ENCODE measurements at places on chromosomes 11 and 22.

DNA sequence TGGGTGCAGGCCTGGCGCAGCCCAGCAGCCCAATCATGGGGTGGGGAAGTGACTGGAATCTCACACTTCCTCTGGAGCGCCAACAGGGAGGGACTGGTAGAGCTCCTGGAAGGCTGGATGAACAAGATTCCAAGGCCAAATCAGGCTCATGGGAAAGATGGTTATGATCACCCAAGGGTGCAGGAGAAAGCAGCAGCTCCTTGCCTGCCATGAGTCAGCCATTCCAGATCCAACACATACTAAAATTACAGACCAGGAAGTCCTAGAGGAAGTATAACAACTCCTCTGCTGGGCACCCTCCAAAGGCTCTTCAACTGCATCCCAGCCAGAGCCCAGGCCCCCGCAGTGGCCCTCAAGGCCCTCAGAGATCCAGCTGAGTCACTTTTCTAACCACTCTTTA, 427.3 kb downstream of the TENM4 start:
- no peak for DNase-seq

DNA sequence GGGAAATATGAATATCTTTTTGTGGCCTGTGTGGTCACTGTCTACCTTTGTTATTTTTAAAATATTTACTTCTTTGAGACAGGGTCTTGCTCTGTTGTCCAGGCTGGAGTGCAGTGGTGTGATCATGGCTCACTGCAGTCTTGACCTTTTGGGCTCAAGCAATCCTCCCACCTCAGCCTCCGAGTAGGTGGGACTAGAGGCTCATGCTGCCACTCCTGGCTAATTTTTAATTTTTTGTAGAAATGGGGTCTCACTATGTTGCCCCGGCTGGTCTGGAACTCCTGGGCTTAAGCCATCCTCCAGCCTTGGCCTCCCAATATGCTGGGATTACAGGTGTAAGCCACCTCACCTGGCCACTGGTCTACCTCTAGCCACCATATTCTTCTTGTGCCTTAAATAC, 3.5 kb upstream of the EIF3D start:
- DNase-seq, result no peak

- no peak for DNase-seq
Measured at GRCh38 chr11:117766026-117766425, 31.0 kb downstream of the DSCAML1 start.

- no peak for DNase-seq
Measured at GRCh38 chr11:61948505-61948904, 1.6 kb upstream of the BEST1 start.

GRCh38 chr11:76577226-76577920, 93.2 kb downstream of the LRRC32 start:
- DNase-seq, result no peak

GRCh38 chr11:73271936-73272679, at the start of gene P2RY6:
Gene P2RY6, plus strand, starts transcription at chr11:73272338. Its CDS starts 24,181 bp downstream, at chr11:73296519.
- no peak for DNase-seq

- no peak for DNase-seq
Measured at GRCh38 chr22:41564563-41564962, 3.8 kb downstream of the CSDC2 start.

- DNase-seq, result no peak
Measured at GRCh38 chr11:126348806-126349582, 6.5 kb upstream of the ST3GAL4 start.

DNA sequence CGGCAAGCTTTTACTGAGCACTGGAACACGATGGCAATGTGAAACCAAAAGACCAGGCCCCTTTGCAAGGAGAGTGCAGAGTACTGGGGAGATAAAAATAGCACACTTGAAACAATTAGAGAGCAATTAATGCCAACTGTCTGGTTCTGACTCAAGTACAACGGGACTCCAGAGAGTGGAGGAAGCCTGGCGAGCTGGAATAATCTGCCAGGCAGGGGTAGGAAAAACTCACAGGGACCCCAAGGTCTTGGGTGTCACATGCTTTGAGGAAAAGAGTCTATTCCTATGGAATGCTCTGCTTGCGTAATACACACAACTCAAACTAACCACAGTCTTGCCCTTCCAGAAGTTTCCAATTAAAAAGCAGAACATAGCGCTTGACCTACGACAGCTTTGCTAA, 113.0 kb upstream of the CLMP start:
- DNase-seq, result no peak

DNA sequence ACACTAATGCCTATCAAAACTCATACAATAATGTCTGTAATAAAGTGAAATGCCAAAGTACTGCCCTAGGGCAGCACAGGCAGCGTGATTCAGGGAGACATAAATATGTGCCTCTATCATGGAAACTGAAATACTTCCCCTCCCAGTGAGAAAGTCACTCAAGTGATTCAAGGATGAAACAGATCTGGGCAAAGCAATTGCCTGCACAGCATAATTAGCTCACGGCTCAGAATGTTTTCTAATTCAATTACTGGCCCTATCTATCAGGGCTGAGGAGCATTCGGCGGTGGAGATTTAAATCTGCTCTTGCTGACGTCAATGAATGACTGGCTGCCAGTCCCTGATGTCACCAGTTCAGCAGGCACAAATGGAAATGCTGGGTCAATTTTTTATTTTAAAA, 27.7 kb upstream of the PPP2R1B start:
- DNase-seq, result no peak

DNA sequence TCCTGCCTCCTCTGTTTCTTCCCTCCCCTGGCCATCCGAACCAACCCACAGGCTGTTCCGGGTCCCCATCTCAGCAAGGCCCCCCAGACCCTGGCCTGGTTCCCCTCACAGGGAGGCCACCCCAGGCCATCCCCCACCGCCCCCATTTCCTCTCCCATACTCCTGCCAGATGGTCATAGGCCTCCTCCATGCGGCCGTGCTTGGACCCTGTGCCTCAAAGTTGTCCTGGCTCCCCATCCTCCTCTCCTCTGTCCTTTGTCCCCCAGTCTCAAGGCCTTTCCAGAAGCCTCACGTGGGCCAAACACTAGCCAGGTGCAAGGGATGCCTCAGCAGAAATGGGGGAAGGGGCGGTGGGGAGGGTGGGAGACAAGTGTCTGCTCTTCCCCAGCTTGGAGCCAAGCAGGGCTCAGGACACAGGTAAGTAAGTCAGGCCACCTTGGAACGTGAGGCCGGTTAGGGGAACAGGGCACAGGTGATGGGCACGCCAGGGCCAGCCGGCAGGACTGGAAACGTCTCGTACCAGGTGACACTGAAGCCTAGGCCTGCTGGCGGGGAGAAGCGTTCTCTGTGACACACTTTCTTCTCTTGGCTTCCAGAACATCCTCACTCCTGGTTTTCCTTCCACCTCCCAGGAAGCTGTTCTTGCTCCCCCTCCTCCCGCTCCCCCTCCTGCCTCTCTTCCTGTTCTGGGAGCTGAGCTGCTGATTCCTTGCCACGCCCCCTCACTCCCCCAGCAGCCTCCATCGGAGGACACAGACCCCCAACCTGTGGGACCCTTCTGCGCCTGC, 31.5 kb upstream of the SLC22A12 start:
- DNase-seq, result no peak

DNA sequence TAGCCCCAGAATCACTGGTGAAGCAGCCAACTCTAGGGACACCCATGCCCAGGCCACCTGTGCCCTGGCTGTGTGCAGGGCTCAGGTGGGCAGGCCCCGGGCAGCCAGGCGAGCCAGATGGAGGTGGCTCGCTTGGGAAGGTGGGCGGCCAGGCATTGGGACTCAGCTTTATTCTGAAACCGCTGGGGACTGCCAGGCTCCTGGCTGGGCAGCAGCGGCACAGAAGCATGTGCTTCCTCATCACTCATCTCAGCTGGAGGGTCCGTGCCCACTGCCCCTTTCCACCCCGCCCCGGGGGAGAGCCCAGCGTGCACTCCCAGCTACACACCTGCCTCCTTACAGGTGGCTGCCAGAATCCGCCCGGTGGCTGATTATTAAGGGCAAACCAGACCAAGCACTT, 27.1 kb upstream of the SLC22A12 start:
- no peak for DNase-seq

GRCh38 chr11:114964676-114965214, 286.4 kb downstream of the NXPE2 start:
- no peak for DNase-seq

DNA sequence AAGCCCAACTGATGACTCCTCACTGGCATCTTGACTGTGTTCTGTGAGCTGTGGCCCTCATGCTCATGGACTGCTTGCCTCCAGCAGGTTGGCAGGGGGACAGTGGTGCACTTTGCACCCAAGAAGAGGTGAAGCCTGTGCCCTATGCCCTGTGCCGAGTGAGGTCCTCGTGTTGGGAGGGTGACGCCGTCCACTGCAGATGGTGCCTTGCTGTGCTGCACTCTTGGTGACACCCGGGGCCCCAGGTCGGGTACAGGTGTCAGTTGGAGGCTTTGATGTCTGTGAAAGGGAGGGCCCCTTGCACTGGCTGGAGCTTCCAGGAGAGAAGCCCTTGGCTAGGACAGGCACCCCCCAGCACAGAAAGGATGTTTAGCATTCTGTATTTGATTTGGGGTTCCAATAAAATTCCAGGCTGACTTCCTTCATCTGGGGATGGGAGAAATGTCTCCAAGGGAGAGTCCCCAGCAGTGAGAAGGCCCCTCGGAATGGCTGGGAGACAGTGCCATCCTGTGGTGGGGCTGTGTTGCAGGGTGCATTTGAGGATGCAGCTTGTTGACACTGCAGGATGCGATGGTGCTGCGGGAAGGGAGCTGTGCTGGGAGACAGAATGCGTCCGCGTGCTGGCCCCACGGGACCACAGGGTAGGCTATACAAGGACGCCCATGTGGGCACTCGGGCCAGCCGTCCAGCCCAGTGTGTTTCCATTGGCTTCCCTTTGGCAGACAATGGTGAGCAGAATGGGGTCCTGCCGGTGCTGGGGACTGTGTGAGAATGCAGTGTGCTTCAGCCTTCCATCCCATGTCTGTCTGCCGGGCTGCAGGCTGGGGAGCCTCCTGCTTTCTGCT, 2.5 kb upstream of the ZDHHC8 start:
- DNase-seq, result peak; percentile 27

DNA sequence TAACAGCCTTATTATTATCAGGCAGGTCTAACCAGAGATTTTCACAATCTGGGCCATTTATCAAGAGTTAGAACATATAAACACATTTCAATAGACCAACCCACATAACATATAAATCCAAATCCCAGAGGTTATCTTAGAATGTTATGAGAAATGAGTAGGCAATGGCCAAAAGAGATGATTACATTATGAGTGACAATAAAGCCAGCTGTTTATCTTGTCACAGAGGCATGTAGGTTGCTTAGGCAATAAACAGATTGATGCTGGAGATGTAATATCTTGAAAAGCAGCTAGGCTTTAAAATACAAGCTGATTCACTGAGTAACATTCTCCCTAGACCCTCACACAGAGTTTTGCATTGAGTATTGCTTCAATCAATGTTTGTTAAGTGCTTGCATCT, 148.5 kb upstream of the SESN3 start:
- DNase-seq, result no peak

DNA sequence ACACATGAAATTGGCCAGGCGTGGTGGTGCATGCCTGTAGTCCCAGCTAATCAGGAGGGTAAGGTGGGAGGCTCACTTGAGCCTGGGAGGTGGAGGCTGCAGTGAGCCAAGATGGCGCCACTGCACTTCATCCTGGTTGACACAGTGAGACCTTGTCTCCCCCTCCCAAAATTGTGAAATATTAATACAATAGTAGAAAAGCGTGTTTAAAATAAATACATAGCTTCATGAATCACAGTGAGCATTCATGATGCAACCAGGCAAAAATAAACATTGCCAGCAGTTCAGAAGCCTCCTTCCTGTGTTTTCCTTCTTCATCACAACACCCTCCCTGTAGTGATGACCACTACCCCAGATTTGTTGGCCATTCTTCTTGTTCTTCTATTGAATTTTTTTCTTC, 4.3 kb upstream of the TEAD1 start:
- no peak for DNase-seq

DNA sequence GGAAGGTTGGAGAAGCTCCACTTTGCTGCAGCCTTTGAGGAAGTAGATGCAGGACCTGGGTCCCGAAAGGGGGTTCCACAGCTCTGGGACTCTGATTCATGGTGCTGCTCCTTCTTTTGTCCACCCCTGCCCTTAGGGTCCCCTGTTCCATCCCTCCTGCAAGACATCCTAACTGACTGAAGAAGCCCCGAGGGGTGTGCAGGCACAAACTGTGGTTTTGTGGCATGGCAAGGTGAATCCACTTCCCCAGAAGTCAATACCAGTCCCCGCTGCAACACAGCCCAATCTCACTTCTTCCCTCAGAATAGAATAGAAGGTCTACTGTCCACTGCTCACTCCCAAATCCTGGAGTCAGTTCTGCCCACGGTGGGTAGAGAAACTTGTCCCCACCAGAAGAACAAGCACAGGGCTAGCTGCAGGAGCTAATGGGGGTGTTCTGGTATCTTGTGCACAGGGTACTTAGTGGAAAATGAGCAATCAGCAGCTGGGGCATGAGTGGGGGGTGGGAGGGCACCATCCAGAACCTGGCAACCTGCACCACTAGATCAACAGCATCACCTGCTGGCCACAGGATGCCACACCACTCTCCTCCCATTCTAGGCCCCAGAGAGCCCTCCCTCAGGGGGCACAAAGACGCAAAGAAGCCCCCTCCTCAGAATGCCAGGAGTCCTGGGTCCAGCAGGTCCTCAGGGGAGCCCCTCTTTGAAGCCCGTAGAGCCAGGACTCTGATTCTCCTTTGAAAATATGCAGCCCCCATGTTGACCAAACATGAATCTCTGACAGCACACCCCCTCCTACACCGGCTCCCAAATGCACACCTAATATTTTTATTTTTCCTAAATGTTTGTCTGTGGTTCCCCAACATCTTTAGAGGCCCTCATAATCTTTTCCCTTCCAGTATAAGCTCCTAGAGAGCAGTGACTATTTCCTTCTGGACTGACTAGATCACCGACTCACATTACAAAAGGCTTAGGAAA, 14.1 kb downstream of the SPATA19 start:
- no peak for DNase-seq

DNA sequence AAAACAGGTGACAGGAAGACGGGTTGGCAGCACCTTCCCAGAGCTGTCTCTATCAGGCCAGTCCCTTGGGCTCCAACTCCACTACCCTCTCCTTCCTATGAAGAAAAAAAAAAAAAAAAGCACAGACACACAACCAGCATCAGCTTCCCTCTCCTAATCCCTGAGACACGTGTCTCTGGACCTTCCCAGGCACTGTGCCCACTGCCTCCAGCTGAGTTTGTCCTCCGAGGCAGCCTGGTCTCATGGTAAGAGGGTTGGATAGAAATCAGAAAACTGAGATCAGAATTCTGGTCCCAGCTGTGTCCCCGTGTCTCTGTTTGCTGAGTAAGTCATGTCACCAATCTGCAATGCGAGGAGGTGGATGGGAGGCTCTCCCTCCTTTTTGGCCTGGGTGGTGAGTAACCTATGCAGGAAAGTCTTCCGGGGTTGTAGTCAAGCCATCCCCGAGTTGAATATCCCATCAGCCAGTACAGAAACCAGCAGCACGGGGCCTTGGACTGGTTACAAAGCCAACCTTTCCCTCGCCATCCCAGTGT, 193.7 kb upstream of the TBCEL start:
- no peak for DNase-seq

GRCh38 chr11:47466701-47467250, 17.8 kb upstream of the RAPSN start:
- no peak for DNase-seq

- no peak for DNase-seq
Measured at GRCh38 chr11:83170865-83171264, 13.9 kb downstream of the PCF11 start.
